ENCODE measurements at places on chromosomes 7 and 10.

GRCh38 chr10:87927091-87927490 is 63.7 kb downstream of the PTEN start:
- DNase-seq, result no peak

GRCh38 chr10:50404021-50404773 is 152.9 kb upstream of the ASAH2 start:
- DNase-seq, result no peak

DNA sequence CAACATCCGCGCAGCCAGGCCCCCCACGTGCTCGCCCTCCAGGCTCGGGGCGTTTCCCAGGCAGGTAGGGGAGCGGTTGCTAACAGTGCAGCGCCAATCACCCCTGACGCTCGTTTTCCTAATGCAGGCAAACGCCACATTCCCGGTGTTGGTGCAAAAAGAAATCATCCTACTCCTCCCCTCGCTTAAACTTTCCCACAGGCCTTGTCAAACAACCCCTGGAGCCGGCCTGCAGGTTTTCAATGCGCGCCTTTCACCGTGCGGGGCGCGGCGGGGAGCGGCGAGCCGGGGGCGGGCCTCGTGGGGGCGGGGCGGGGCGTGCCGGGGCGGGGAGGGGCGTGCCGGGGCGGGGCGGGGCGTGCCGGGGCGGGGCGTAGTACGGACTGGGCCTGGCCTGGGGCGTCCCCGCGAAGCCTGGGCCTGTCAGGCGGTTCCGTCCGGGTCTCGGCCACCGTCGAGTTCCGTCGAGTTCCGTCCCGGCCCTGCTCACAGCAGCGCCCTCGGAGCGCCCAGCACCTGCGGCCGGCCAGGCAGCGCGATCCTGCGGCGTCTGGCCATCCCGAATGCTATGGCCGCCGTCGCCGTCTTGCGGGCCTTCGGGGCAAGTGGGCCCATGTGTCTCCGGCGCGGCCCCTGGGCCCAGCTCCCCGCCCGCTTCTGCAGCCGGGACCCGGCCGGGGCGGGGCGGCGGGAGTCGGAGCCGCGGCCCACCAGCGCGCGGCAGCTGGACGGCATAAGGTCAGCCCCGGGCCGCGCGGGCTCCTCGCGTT is at the start of gene ECHDC3:
Gene ECHDC3 (plus strand): TSS at position 374 of the 770 bp plus-strand sequence. CDS start 195 bp downstream, at position 569.
- no peak for DNase-seq

- DNase-seq, result no peak
Observed at GRCh38 chr10:101351017-101351416, 2.9 kb upstream of the BTRC start.

- DNase-seq, result no peak
Observed at GRCh38 chr10:119207713-119208552, 562 bp downstream of the GRK5 start.

GRCh38 chr7:53325061-53325460 is 289.6 kb downstream of the POM121L12 start:
- no peak for DNase-seq

DNA sequence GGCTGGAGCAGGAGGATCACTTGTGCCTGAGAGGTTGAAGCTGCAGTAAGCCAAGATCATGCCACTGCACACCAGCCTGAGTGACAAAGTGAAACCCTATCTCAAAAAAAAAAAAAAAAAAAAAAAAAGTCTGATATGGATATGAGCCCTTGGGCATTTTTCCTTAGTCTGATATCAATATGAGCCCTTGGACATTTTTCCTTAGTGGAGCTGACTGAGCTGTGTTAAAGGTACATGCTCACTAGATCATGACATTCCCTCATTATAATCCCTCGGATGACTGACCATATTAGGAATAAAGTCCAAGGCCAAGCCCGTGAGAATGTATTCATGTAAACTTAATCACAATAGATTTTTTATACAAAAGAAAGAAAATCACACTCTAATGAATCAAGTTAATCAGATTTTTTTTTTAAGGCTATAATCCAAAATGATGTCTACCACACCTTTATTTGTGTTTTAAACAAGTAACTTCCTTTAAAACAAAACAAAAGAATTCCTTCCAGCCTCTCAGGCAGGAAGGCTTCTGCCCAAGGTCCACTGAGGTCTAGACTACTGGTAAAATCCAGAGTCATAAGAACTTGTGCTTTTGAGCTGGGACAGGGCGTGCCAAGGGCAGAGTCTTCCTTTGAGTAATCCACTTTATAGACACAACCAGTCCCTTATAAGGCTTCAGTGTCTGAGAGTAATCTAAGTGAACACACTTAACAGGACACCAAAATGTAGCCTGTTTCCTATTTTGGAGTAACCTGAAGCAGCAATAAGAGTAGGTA is 5.5 kb downstream of the PPA1 start:
- no peak for DNase-seq

- DNase-seq, result no peak
Observed at GRCh38 chr7:65809259-65809981, 63.5 kb upstream of the VKORC1L1 start.

DNA sequence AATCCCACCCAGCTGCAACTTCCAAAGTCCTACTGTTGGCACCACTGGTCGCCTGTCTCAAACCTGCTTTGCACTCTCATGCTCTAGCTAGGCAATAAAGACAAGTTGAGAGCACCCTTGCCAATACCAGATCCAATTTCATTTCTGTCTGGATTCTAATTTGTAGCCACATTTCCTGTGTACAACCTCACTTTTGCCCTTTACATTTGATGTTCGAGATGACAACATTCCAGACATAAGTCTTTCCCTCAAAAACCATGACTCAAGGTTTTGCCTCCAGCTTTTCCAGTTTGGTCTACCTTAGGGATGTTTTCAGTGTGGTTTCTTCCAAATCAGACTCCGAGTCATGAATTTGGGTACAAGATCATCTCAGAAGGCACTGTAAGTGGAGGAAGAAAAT is 309.0 kb downstream of the GPAM start:
- DNase-seq, result no peak

DNA sequence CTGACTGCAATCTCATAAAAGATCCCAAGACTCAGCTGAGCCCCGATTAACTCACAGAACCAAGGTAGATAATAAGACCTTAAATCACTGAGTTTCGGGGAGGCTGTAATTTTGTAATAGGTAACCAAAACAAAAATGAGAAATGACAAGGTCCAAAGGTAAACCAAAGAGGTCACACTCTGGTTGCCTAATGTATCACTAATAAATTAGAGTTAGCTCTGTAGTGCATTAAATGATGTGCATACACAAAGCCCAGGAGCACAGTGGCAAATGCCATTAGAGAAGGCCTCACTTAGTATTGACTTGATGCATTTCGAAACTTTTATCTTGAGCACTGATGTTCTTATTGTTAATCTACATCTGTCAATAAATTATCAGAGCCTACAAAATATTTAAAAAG is 237.7 kb upstream of the CCDC6 start:
- DNase-seq, result no peak

- DNase-seq, result peak; percentile 38
Observed at GRCh38 chr10:68208424-68209042, 23.4 kb downstream of the ATOH7 start.

Measured in epithelial cell of proximal tubule (primary cell).